Fibroblast of villous mesenchyme (primary cell): ENCODE measurements at places on chromosomes 6 and 20.
A peak's percentile ranks its signal among the peaks of the same experiment; 100 is the strongest.

GRCh38 chr20:44762466-44763140 lies 16.9 kb downstream of the KCNK15 start:
- DNase-seq = no peak

GRCh38 chr6:47116606-47117005 lies 74.5 kb upstream of the ADGRF1 start:
- no peak for DNase-seq

- DNase-seq = no peak
Measured at GRCh38 chr20:609371-609964, 641 bp downstream of the TCF15 start.

GRCh38 chr6:43724354-43724753 lies 36.8 kb upstream of the MRPS18A start:
- DNase-seq = no peak

GRCh38 chr6:24441599-24441904 lies 38.8 kb downstream of the MRS2 start:
- DNase-seq = no peak

- DNase-seq = no peak
Measured at GRCh38 chr20:60064554-60065196, 106.5 kb downstream of the CDH26 start.

DNA sequence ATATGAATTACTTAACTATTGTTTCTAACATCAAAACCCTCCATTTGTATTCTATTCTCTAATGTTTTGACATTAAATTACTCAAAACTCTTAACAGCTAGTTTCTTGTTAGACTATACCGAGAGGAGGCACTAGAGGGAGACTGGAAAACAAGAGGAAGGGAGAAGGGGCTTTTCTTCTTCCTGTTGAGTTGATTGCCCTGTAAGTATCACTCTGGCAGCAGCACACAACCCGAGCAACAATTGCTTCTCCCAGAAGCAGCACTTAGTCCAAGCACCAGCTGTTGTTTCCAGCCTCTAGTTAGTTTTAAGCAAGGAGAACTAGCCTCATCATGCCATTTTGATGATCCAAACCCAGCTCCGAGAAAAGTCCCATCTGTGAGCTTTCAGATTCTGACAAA lies 603.8 kb downstream of the PRKN start:
- no peak for DNase-seq

- no peak for DNase-seq
Measured at GRCh38 chr6:524803-525202, 132.1 kb downstream of the HUS1B start.

- peak; percentile 17 for DNase-seq
Measured at GRCh38 chr6:135299256-135299655, 118.1 kb downstream of the MYB start.

DNA sequence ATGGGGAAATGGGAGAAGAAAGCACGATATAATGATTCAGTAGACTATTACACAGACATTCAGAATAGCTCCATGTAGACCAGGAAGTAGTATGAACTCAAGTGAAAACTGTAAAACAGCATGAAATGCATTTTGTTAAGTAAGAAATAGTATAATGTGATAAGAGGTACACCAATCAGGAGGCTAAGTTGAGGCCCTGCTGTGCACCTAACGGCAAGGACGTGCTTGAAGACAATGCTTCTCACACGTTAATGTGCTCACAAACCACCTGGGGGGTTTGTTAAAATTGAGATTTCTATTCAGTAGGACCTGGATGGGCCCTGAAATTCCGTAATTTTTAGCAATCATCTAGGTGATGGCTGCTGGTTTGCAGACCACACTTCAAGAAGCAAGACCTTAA lies 178.9 kb upstream of the SULF2 start:
- no peak for DNase-seq

- peak; percentile 35 for DNase-seq
Measured at GRCh38 chr6:108850669-108851465, 2.6 kb downstream of the ARMC2 start.

DNA sequence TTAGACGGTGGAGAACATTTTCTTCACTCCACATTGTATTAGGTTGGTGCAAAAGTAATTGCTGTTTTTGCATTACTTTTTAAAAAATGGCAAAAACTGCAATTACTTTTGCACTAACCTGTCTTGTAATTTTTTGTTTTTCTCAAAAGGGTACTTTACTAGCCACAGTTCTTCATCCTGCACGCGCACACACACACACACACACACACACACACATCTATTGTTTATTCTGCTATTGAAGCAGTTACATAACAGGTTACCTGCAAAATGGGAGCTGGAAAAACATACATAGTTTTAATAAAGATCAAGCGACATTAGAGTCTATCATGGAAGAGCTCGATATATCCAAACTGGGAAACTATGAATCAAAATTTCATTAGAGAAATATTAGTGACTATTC lies 235.2 kb downstream of the SIM1 start:
- no peak for DNase-seq

DNA sequence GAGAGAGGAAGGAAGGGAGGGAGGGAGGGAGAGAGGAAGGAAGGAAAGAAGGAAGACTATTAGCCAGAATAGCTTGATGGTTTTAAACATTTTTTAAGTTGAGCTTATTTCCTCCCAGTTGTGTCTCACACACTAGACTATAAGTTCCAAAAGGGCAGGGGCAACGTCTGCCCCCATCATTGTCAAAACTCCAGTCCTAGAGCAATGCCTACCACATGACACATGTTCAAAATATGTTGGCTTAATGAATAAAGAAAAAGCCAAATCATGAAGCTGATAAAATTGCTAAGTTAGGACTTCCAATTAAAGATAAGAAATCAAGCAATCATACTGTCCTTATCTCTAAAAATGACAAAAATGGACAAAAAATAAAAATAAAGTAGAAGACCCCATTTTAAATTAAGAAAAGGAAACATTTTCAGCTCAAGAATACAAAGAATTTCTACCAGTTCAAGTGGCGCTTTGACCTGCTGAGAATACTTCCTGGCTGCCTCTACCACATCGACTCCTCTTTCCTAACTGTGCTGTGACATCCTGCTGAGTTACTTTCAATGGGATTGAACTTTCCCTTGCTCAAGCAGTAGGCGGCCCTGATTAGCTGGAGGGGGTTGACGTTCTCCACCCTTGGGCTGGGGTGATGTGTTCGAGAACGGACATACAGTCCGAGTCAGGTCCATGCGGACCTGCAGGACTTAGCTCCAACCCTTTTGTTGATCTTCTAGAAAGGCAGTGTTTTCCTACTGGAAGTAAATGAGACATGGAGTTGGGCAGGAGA lies 283.9 kb upstream of the FOXQ1 start:
- no peak for DNase-seq
